ENCODE measurements at places on chromosomes 13 and 19. TPM values are rescaled to one million over a fixed set of nuclear protein-coding genes. Genes with fewer than 3 reads are reported as not detected.

GRCh38 chr19:35041548-35042055 is at the start of gene HPN:
Gene HPN (plus strand): TSS chr19:35041721. CDS start chr19:35042507, 786 bp downstream.
- H3K4me3 ChIP-seq, result no peak within 1 kb of the TSS
- peaks cover 15% of the 10 kb centered on the region for H3K27me3 ChIP-seq
- H3K36me3 ChIP-seq, result no peaks in the 10 kb centered on the region
- peaks cover 8% of the 10 kb centered on the region for H3K4me1 ChIP-seq
- no peak for DNase-seq

DNA sequence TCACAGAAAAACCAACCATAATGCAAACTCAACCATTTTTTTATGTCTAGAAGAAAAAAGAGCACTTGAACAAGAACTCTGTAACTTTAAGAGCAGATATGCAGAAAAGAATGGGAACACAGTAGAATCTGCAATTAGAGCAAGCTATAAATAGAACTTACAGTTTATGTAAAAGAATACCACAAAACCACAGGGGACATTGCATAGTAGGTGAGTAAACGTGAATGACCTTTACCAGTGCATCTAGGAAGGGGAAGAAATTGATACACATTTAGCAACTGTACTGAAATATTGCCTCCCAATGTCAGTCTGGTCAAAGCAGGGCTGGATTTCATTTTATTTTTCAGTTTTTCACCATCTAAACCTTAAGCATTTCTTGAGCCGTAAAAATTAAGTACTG is 242.2 kb upstream of the EDNRB start:
- DNase-seq, result peak; percentile 78
- H3K36me3 ChIP-seq, result no peaks in the 10 kb centered on the region
- H3K27me3 ChIP-seq, result no peaks in the 10 kb centered on the region
- peaks cover 34% of the 10 kb centered on the region for H3K4me1 ChIP-seq
- peak overlapping the region; percentile 63 for H3K4me3 ChIP-seq

- H3K4me3 ChIP-seq, result no peak overlapping the region
- peak overlapping the region; percentile 6 for H3K27ac ChIP-seq
- H3K36me3 ChIP-seq, result no peaks in the 10 kb centered on the region
- H3K4me1 ChIP-seq, result peaks cover 42% of the 10 kb centered on the region
- peaks cover 4% of the 10 kb centered on the region for H3K27me3 ChIP-seq
These were observed 2.4 kb upstream of the NFIC start for GRCh38 chr19:3363841-3364500.

GRCh38 chr13:82654861-82655855 is 1227.1 kb downstream of the SLITRK1 start:
- H3K4me1 ChIP-seq, result peaks cover 26% of the 10 kb centered on the region
- no peaks in the 10 kb centered on the region for H3K27me3 ChIP-seq
- DNase-seq, result peak; percentile 56
- H3K27ac ChIP-seq, result 0 out of 2 replicates have a peak overlapping the region, but pooled peaks have one; percentile 13

DNA sequence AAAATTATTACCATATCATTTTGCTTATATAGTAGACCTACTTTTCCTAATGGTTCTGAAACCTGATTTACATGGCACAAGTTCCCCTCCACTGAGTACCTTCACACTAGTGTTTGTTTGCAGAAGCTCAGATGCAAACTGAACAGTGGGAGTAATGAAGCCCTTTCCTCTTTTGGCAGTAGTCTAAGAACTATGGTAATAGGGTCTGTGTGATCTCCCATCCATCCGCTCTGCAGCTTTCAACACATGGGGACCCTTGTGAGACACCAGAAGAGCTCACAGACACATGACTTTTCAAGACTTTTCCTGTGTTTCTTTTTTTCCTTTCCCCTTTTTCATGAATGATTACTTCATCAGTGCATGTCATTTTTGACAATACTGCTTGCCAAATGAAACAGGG is 336.0 kb downstream of the ATP8A2 start:
- no peaks in the 10 kb centered on the region for H3K4me1 ChIP-seq
- no peak overlapping the region for H3K4me3 ChIP-seq
- H3K27ac ChIP-seq, result no peak overlapping the region
- H3K36me3 ChIP-seq, result no peaks in the 10 kb centered on the region

DNA sequence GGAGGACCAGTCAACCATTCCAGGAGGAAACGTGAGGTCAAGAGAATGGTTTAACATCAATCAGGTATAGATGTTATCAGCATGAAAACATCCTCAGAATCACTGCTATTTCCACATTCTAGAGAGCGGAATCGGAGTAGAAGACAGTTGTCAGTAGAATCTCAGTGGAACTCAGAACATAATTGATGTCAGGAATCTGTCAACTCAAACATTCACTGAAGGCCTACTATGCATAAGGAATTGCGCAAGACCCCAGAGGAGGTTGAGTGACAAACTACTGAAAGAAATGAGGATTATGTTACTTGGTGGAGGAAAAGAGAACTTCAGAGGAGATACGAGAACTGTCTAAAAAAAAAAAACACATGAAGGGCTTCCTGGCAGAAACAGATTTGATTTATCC is 97.8 kb downstream of the LHFPL6 start:
- peaks cover 5% of the 10 kb centered on the region for H3K36me3 ChIP-seq
- H3K4me1 ChIP-seq, result peaks cover 65% of the 10 kb centered on the region
- no peak for DNase-seq
- no peaks in the 10 kb centered on the region for H3K27me3 ChIP-seq

DNA sequence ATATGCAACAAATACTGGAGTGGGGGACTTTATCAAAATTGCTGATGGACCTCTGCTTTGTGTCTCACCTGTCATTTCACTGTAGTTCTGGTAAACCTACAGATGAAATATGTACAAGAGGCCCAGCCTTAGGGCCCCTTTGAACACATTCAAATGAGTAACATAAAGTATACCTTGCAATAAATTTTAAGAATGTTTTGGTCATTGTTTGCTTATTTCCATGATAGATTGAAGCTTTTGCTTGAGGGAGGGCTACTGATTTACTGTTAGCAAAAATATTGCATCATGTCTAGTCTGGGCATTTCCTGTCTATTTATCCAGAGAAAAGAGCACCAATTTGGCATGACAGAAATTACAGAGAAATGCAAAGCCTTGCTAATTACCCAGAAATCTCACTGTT is 705.5 kb upstream of the PCDH9 start:
- H3K27ac ChIP-seq, result no peak overlapping the region
- H3K4me3 ChIP-seq, result no peak overlapping the region
- no peak for DNase-seq
- no peaks in the 10 kb centered on the region for H3K4me1 ChIP-seq

- no peak overlapping the region for H3K27ac ChIP-seq
- peaks cover 5% of the 10 kb centered on the region for H3K36me3 ChIP-seq
- no peaks in the 10 kb centered on the region for H3K4me1 ChIP-seq
These were observed 973.7 kb downstream of the UQCRFS1 start for GRCh38 chr19:28239270-28239669.

DNA sequence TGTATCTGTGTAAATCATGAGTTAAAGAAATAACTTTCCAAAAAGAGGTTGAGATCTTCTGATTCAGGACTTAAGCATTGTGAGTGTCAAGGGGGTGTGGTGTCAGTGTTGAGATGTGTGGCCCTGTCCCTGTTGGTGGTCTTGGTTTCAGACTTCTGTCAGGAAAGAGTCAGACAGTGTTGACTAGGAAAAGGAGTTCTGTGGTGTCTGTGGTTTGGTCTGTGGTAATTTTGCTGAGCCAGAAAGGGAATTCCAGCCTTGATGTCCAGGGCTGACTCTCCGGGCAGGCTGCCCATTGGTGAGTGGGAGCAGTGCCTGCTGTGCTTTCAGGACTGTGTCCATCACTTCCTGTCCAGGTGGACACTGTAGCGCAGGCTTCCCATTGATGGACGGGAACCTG is 39.8 kb upstream of the IGFL4 start:
- peaks cover 42% of the 10 kb centered on the region for H3K4me1 ChIP-seq
- peak; percentile 82 for DNase-seq
- H3K27ac ChIP-seq, result no peak overlapping the region
- H3K27me3 ChIP-seq, result peaks cover 29% of the 10 kb centered on the region
- H3K36me3 ChIP-seq, result peaks cover 5% of the 10 kb centered on the region

GRCh38 chr13:98033277-98034247 is 80.1 kb downstream of the IPO5 start:
- H3K4me3 ChIP-seq, result no peak overlapping the region
- no peaks in the 10 kb centered on the region for H3K36me3 ChIP-seq
- H3K27ac ChIP-seq, result no peak overlapping the region
- no peaks in the 10 kb centered on the region for H3K27me3 ChIP-seq
- DNase-seq, result peak; percentile 75
- H3K4me1 ChIP-seq, result peaks cover 20% of the 10 kb centered on the region

DNA sequence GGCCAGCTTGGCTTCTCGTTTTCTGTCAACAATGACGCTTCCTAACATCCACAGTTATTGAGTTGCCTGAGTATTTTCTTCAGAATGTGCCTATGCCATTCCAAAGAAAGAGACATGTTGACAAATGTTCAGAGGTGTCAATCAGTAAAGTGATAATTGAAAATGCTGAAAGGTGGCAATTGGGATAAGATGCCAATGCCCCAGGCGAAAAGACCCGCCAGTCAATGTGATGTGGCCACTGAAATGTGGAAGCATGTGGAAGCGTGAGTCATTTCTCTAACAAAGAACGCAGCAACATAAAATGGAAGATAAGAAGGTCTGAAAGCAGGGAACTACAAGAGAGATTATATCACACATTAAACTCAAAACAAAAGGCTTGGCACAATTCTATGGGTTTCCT is 882.2 kb upstream of the SLC10A2 start:
- H3K27ac ChIP-seq, result no peak overlapping the region
- H3K27me3 ChIP-seq, result no peaks in the 10 kb centered on the region
- DNase-seq, result no peak
- H3K36me3 ChIP-seq, result no peaks in the 10 kb centered on the region

- peaks cover 3% of the 10 kb centered on the region for H3K27me3 ChIP-seq
- no peak overlapping the region for H3K27ac ChIP-seq
- H3K4me3 ChIP-seq, result no peak overlapping the region
- H3K36me3 ChIP-seq, result no peaks in the 10 kb centered on the region
These were observed 2.2 kb upstream of the TMEM161A start for GRCh38 chr19:19140476-19140875.

DNA sequence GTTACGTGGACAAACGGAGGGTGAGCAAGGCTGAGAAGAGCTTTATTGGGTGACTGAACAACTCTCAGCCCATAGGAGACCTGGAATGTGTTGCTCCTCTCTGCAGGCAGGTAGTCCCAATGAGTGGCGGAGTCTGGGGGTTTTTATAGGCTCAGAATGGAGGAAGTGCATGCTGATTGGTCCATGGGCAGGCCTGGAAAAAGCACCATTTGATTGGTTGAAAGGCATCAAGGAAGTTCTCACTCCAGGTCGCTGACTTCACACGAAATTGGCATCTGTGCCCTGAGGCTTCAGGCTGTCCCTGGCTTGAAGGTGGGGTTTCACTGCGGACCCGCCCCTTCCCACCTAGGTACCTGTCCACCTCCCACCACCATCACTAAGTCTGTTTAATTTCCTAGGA is 65.4 kb downstream of the SPATA13 start:
- H3K27me3 ChIP-seq, result no peaks in the 10 kb centered on the region
- H3K27ac ChIP-seq, result no peak overlapping the region
- H3K4me3 ChIP-seq, result no peak overlapping the region
- H3K4me1 ChIP-seq, result no peaks in the 10 kb centered on the region
- no peaks in the 10 kb centered on the region for H3K36me3 ChIP-seq

DNA sequence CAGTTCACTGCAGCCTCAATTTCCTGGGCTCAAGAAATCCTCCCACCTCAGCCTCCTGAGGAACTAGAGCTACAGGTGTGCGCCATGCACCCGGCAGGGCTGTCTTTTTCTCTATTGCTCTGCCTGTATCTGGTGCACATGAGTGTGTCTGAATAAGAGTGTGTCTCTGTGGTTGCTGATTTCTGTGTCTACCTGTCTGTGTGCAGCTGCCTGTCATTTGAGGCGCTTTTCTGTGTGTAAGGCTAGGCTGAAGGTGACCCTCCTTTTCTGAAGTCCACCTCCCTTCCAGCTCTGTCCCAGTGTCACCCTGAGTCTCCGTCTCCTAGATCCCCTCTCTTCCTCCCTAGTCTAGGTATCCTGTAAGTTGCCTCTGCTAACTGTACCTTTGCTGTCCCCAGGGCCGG is 1.5 kb upstream of the PRR12 start:
- H3K4me1 ChIP-seq, result peaks cover 20% of the 10 kb centered on the region
- no peak for DNase-seq
- H3K4me3 ChIP-seq, result no peak overlapping the region
- peaks cover 12% of the 10 kb centered on the region for H3K36me3 ChIP-seq
- H3K27ac ChIP-seq, result no peak overlapping the region

DNA sequence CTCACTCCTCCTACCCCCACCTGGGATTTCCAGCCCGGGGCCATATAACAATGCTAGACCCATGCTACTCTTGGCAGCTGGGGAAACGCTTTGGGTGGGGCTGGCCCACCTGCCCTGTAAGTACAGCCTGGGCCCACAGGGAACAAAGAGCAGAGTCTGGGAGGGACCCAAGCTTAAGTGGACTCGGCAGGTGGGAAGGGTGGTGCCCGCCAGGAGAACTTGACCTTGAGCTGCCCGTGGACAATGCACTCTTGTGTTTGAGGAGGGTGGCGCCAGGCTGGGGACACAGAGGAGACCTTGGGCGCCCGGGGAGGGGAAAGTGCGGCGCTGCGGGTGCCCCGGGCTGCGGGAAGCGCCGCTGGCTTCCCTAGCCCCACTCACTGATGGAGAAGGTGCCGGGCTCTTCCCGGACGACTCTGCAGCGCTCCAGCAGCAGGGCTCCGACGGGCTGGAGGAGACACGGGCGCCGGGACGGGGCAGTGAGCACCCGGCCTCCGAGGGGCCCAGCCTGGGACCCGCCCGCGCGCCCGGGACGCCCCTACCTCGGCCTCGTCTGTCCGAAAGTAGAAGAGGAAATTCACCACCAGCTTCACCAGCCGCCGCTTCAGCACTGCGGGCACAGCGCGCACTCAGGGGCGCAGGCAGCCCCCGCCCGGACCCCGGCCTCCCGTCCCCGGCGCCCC is 607 bp downstream of the PLEKHJ1 start:
- peaks cover 46% of the 10 kb centered on the region for H3K4me1 ChIP-seq
- H3K27me3 ChIP-seq, result peaks cover 14% of the 10 kb centered on the region
- peak overlapping the region; percentile 82 for H3K27ac ChIP-seq
- peak overlapping the region; percentile 89 for H3K4me3 ChIP-seq
- H3K36me3 ChIP-seq, result peaks cover 33% of the 10 kb centered on the region

GRCh38 chr13:38369058-38369457 is 19.4 kb downstream of the UFM1 start:
- no peak for DNase-seq
- peaks cover 4% of the 10 kb centered on the region for H3K27me3 ChIP-seq
- no peaks in the 10 kb centered on the region for H3K36me3 ChIP-seq
- peaks cover 26% of the 10 kb centered on the region for H3K4me1 ChIP-seq

GRCh38 chr19:50455992-50456391 is 20.3 kb upstream of the EMC10 start:
- H3K4me3 ChIP-seq, result no peak overlapping the region
- no peaks in the 10 kb centered on the region for H3K36me3 ChIP-seq
- peaks cover 11% of the 10 kb centered on the region for H3K4me1 ChIP-seq
- no peak overlapping the region for H3K27ac ChIP-seq
- no peak for DNase-seq

GRCh38 chr19:39379865-39380396 is 11.0 kb downstream of the PAF1 start:
- no peak overlapping the region for H3K4me3 ChIP-seq
- no peak for DNase-seq
- no peak overlapping the region for H3K27ac ChIP-seq

Gene SF3A2
- 54.6 TPM for total RNA-seq

Gene ATP4A
- total RNA-seq, result not detected

Gene C2CD4C
- total RNA-seq, result not detected

Gene FAM83E
- total RNA-seq, result 0.99 TPM

Gene ZNF677
- 8.0 TPM for total RNA-seq

Gene IL27RA
- 3.9 TPM for total RNA-seq

Gene MAMSTR
- 2.0 TPM for total RNA-seq

Gene TMPRSS9
- not detected for total RNA-seq

Gene ZNF154
- 0.18 TPM for total RNA-seq

Gene UQCR11
- total RNA-seq, result 319 TPM

Gene CPB2
- not detected for total RNA-seq

Data from HFFc6 (cell line).